ENCODE measurements at places on chromosomes 2 and 18.

DNA sequence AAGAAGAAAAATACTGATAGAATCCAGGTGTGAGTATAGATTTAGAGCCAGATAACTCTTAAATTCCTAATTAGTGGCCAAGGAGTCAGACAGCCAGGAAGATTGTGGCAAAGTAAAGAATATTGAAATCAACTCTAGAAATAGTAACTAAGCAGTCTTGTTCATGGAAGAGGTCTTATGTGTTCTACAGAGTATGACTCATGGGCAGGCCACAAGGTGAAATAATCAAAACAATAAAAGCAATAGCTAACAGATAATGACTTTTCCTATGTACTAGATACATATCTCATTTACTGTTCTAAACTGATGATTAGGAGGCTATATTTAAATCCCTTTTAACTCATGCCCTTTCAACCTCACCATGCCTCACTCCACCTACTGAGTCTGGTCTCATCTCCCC, 227.4 kb upstream of the COL3A1 start:
- DNase-seq, result no peak

DNA sequence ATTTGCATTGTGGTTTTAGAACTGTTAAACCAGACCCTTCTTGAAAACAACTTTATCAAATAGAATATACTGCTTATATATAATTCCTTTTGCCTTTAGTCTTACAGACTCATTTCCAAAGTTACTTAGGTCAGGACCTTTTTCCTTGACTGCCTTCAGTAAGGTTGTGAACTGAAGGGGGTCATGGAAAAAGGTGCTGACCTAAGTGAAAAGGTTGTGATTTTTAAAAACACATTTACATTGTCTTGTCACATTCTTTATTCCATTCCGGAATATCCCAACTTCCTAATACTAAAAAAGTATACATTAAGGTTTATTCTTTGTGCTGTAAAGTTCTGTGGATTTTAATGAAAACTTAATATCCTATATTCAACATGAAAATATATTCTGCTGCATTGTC, 581.4 kb downstream of the SOCS6 start:
- DNase-seq, result no peak

- DNase-seq, result no peak
Observed at GRCh38 chr18:77373730-77374445, 124.2 kb downstream of the GALR1 start.

DNA sequence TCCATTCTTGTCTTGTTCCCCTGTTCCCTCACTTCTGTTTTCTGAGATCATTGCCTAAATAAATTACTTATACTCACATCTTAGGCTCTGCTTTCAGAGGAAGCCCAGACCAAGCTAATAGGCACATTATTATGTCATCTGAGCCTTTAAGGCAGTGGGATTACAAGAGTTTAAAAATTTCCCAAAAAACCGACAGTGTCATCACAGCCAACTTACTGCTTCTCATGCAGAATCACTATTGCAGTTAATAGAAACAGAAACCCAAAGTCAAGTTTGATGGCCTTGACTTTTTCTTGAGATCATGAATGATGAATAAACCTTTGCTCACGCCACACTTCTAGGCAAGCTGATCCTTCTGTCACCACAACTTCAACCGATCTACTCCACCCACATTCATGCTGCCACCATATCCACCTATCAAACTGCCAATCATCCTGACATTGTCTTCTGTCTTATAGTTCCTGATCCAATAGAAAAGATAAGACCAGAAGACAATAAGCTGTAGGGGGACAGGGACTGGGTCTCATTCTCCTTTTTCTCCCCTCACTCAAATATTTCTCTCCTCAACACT, 142.7 kb upstream of the CREB1 start:
- DNase-seq, result no peak

- no peak for DNase-seq
Observed at GRCh38 chr2:191059308-191059707, 45.3 kb upstream of the STAT1 start.

GRCh38 chr2:81858998-81859397, 1554.4 kb upstream of the LRRTM1 start:
- DNase-seq, result no peak

GRCh38 chr2:168159754-168160585, 87.4 kb downstream of the STK39 start:
- DNase-seq, result no peak

DNA sequence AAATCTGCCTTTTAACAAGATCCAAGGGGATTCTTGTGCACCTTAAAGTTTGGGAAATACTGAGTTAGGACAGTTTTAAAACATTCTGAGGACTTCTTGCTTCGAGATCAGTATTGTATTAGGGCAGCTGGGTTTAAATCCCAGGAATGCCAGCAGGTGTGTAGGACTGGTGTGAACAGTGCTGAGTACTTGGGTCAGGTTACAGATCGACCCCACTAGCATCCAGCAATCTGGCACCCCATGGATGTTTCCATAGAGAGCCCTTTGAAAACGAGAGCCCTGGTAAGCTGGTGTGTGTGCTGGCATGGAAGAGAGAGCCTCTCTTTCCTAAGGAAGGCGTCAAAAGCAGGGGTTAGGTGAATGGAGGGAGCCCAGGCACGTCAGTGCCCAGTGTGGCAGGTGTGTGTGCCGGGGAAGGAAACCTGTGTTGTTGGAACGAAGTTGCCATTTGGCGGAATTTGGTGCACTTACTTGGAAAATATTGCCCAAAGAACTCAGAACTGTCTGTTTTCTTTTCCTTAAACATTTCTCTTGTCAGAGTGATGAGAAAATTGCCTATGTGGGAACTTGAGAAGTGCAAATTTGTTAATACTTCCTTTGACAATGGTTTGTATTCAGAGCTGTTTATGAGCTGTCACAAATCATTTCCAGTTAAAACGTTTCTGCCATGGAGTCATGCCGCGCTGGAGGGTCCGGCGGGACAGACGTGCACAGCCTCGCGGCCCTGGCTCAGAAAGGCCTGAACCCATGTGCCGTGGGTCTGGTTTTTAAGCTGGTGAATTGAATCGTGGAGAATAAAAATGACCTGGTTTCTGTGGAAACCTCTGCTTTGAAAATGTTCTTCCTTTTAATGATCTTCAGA, 38.1 kb downstream of the LDLRAD4 start:
- no peak for DNase-seq

DNA sequence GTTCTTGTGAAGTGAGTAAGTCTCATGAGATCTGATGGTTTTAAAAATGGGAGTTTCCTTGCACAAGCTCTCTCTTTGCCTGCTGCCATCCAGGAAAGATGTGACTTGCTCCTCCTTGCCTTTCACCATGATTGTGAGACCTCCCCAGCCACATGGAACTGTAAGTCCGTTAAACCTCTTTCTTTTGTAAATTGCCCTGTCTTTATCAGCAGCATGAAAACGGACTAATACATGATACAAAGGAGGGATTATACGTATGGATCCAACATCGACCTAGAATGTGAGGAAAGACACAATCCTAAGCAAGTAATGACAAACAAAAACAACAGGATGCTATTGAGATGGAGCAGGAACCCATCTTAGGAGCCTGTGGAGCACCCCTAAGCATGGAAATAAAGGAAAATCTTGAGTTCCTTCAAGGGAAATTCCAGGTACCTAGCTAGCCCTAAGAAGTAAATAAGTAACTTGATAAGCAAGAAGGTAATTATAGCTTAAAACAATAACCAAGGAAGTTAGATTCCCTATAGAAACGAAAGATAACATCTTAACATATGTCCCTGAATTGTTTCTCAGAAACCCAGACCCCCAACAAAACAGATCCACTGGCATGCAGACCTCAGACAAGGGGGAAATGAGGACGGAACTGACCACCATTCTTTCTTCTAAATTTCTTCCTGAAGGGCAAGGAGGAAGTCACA, 1.5 kb upstream of the TNFRSF11A start:
- no peak for DNase-seq
